ENCODE measurements at places on chromosomes 5 and 9.

DNA sequence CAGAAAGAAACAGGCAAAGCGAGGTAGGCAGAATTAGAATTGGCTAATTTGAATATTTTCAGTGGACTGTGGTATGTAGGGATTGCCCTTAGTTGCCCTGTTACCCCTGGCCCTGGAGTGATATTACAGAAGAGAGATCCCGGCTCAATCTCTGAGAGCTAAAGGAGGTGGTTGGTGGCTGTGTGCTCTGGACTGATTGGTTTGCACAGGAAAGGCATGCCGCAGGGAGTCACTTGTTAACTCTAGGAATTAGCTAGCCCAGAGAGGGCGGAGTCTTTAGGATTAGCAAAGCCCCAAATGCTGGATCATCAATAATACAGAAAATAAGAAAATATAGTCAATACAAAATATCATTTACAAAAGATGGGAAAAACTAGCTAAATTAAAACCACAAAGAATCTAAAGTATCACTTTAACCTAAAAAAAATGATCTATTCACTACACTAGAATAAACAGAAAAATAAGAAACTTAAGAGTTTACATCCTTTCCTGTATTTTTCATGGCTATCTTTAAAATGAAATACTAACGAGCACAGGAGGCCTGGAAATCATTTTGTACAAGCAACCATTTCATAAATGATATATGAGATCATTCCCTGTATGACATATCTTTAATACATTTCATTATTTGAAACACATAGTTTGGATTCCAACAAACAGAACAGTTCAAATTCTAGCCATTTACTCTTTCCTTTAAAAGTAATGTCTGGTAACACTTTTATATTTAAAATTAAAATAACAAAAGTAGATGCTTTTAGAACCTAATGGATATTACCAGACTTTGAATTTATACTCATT lies 71.1 kb downstream of the GNAQ start:
- ATAC-seq, result no peak

GRCh38 chr9:123834218-123834888 lies 95.6 kb downstream of the DENND1A start:
- no peak for ATAC-seq

- no peak for ATAC-seq
Measured at GRCh38 chr5:149420545-149421371, 41.7 kb upstream of the IL17B start.

DNA sequence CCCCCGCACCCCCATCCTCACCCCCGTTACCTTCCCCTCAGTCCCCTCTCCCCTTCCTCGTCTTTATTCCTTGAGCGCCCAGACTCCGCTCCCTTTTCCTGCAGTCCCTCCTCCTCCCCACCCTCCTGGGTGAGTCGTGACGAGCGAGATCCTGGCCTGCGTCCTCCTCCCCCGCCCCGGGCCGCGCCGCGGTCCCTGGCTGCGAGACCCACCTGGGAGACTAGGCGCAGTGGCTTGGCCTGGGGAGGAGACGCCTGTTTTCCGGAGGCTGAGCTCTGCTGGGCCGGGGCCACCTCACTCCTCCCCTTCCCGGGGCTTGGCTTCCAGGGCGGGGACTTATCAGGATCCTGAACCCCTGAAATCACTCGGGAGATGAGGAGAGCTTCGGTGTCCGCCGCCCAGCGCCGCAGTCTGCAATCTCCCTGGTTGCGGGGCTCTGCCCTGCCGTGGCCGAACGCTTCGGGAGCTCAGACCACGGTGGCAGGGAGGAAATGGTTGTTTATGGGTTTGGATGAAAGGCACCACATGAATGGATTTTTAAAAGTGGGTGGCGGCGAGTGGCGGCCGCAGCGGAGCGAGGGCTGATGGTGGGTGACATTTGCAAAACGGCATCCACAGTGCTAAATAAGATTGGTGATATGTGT lies 984 bp downstream of the STXBP1 start:
- ATAC-seq, result peak; percentile 53

DNA sequence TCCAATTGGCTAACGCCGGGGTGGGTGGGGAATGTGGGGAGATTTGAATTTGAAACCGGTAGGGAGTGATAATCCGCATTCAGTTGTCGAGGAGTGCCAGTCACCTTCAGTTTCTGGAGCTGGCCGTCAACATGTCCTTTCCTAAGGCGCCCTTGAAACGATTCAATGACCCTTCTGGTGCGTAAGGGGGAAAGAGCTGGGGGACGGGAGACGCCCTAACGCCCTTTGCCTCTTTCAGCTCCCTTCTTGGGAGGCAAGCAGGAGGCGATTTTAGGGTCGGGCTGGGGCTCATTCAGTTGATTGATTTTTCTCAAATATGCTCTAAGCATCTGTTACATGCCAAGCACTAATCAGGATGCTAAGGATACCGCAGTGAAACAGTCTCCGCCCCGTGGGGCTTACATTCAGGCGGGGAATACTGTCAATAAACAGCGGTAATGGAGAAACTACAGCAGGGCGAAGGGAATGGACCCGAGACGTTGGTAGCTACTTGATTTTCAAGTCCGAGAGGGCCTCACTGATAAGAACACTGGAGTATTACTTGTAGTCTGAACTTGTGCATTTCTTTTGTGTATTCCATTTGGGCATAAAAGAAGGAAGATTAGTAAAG lies at the start of gene HMMR:
Gene HMMR (plus strand): TSS at position 71 of the 610 bp plus-strand sequence. CDS start 61 bp downstream, at position 132.
- no peak for ATAC-seq

DNA sequence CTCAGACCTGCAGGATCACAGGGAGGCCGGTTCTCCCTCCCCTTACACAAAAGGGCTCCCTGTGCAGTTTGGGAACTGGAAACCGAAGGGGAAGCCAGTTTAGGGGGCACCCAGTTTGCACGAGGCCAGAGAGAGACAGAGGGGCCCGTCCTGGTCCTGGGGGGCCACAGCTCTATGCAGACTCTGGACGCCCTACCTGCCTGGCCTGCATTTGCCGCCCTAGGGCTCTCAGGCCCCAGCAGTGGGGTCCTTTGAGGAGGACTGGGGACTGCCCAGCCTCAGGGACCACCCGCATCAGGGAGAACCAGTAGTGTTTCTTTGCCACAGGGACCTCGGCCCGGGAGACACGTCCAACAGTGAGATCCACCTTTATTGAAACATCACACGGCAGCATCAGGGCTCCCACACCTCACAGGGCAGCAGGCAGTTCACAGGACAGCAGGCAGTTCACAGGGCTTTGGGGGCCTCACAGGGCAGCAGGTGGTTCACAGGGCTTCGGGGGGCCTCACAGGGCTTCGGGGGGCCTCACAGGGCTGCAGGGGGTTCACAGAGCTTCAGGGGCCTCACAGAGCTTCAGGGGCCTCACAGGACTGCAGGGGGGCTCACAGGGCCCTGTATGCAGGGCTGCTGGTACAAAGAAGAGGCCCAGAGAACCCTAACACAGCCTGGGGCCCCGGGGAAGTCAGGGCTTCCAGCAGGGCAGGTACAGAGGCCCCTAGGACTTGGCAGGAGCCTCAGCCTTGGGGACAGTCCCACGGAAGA lies 648 bp upstream of the NSMF start:
- ATAC-seq, result peak; percentile 0

DNA sequence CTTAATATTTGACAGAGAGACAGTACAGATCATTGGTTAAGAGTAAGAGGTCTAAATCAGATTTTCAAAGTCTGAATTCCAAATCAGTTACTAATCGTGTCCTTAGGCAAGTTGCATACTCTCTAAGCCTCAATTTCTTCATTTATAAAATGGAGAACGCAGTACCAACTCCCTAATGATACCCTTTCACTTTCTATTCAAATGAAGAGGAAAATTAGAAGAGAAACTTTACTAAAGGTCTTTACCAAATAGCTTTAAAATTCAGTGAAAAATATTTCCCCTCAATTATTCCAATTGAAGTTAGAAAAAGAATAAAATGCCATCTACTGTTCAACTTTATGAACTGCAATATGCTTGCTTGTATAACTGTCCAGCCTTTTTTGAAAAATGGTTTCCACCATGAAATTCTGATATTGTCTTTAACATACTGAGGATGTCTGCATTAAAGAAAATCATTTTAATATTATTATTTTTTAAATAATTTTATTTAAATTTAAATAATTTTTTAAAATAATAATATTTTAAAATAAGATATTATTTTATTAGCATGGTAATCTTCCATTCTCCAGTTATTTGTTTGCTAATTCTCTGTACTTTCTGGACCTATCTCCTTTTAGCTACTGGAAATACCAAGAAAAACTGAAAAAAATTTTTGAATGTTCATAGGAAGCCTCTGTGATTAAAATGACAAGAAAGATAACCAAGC lies 36.0 kb downstream of the POC5 start:
- no peak for ATAC-seq

DNA sequence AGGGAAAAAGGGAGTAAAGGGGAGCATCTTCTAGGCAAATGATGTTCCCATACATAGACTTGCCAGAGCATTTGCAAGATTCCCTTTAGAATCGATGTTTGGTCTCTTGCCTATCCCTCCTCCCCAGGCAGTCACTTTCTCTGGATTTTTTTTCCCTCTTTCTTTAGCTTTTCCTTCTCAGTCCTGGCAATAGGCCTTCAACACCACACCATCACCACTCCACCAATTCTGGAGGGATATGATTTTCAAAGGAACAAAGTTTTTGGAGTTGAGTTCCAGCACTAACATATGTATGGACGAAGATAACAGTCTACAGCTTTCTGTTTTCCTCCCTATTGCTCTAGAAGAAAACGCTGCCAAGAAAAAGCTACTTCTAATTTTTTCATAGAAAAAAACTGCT lies 377.4 kb downstream of the PDE4D start:
- ATAC-seq, result no peak

DNA sequence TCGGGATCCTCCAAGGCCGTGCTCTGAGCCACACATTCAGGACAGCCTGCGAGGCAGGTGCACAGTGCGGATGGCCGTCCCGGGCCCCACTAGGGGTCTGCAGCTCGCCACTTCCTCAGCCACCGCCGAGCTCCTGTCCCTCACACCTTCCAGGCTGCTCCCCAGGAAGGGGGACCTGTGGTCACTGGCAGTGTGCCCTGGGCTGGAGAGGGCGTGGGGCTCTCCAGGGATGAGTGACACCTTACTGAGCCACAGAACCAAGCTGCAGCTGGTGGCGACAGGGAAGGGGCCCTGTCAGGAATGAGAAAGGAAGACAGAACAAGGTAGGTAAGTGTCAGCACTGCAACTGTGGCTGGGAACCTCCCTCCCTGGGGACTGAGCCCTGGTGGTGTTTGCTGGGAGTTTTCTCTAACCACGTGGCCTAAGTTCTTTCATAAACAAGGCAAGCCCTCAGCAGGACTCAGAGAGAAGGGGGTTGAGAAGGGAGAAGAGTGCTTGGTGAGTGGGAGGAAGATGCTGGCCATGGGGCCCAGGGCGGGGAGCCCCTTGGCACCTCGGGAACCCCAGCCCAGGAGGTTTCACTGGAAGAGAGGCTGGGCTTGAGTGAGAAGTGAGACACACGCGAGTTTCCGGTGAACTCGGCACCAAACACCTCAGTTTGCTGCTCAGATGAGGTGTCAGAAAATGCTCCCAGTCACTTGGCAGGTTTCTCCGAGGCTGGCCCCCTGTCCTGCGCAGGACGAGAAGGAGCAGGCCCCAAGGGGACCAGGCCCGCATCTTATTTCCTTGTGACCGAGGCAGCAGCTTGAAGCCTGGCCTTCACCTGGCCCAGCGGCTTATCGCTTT lies 5.2 kb downstream of the IL13 start:
- no peak for ATAC-seq

GRCh38 chr5:133247881-133248624 lies 196.2 kb downstream of the HSPA4 start:
- ATAC-seq, result no peak

GRCh38 chr9:109816490-109816889 lies 36.5 kb downstream of the PALM2AKAP2 start:
- peak; percentile 29 for ATAC-seq

DNA sequence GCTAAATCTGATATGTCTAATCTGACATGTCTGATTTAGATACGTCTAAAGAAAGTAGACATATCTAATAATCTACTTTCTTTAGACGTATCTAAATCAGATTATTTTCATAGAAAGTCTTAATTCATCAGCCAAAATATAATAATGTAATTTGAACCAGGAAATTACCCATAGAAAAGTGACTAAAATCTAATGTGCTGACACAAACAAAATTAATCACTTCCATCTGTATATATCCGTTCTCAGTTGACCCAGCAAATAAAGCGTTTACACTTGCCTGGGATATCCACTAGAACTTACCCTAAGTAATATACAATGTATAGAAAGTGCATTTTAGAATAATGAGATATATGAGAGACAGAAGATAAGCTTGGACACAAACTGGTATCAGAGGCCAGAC lies 56.7 kb downstream of the TTLL11 start:
- no peak for ATAC-seq

DNA sequence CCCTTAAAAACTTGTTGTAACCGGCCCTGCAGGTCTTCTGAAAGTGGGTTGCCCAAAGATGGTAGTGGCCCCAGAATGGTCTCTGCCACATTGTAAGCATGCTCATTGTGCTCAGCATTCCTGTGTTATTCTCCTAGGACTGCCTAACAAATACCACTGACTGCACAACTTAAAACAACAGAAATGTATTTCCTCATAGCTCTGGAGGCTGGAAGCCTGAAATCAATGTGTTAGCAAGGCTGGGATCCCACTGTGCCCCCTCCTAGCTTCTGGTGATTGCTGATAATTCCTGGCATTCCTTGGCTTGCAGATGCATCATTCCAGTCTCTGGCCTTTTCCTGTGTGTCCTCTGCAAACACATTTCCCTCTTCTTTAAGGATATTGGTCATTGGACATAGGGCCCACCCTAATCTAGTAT lies 3.4 kb upstream of the GCNT4 start:
- no peak for ATAC-seq

- ATAC-seq, result no peak
Measured at GRCh38 chr5:93279296-93279963, 301.6 kb downstream of the NR2F1-AS1 start.

DNA sequence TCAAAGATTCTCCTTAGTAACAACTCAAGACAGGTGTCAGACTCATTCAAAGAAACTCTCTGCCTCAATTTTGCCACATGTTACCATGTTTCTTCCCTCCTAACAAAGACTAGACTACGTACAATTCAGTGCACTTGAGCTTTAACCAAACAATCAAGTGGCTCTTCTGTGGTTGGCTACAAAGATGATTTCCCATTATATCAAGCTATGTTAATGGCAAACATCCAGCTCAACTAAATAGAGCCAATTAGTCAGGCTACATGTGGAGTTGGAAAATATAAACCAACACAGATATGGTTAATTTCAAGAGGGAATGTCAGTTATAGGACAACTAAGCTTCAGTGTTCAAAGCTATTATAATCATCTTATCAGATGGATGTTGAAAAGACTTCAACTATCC lies 29.2 kb upstream of the ADRA1B start:
- no peak for ATAC-seq

GRCh38 chr5:96633820-96634219 lies 28.4 kb upstream of the CAST start:
- ATAC-seq, result no peak

DNA sequence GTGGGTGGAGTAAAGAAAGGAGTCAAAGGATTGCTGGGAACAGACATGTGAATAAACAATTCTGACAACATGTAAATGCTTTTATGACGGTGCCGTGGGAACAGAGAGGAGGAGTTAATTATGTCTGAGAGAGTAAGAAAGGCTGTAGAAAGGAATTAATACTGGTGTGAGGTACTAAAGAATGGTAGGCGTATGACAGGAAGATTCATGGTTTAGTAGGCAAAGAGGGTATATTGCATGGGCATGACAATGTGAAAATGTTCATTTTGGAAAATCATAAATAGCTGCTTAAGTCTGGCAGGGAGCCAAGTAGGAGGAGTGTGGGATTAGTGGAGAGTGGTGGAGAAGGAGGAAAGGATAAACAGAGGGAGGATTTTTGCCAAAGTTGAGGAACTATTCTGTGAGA lies 19.7 kb downstream of the NAA35 start:
- no peak for ATAC-seq

- ATAC-seq, result no peak
Measured at GRCh38 chr9:34686732-34687131, 4.3 kb downstream of the CCL19 start.

Measured in esophagus mucosa (tissue), 1 donor.